Fibroblast of mammary gland (primary cell): ENCODE measurements at places on chromosomes 16 and 17.

- DNase-seq = no peak
Measured at GRCh38 chr16:54070789-54071343, 215.7 kb downstream of the IRX3 start.

GRCh38 chr17:50354198-50354597 lies 8.3 kb downstream of the XYLT2 start:
- no peak for DNase-seq

- DNase-seq = peak; percentile 65
Measured at GRCh38 chr17:77392376-77393273, 251.9 kb downstream of the SEC14L1 start.

DNA sequence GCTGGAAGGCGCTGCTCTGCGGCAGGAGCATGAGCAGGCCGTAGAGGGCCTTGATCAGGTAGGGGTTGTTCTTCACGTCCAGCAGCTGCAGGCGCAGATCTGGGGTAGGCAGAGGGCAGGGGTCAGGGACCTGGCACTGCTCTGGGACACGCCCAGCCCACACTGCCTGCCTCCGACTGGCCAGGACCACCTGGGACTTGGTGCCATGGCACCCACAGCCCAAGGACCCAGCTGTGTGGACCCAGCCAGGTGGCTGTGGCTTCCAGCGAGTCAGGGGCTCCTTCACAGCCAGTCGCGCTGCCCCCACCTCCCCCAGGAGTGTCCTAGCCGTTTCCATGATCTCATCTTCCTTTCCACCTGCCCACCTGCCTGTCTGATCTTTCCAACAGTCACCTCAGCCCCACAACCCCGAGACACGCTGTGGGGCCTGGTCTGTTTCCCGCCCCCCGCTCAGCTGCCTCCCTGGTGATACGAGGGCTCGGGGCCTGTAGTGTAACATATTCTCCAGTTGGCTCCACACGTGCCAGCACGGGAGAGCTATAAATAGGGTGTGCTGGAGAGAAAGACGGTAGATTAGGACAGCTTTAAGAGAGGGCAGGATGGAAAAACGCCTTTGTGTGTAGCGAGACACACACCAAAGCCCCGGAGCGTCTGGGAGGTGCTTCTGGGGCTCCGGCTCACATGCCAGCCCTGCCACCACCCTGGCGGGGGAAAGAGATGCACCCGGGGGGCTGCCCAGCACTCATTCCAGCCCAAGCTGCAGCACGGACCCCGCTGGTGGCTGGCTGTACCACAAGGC lies 7.2 kb upstream of the MTSS2 start:
- no peak for DNase-seq

GRCh38 chr16:82672676-82673075 lies 45.9 kb downstream of the CDH13 start:
- no peak for DNase-seq

DNA sequence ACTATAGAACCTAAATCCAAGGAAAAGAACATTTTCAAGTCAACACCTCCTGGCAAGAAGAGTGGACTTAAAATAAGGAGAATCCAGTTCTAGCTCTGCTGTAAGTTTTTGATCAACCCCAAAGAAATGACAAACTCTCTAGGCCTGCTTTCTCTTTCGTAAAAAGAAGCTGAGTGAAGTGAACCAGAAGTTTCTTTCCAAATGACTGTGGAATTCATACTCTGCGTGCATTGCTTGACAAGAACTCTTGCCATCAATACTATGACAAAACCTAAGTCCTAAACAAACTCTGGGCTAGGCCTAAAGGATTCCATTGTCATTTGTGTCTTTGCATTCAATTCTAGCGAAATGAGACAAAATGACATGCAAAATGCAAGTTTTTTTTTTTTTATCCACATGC lies 187.5 kb upstream of the SOX9 start:
- DNase-seq = no peak

DNA sequence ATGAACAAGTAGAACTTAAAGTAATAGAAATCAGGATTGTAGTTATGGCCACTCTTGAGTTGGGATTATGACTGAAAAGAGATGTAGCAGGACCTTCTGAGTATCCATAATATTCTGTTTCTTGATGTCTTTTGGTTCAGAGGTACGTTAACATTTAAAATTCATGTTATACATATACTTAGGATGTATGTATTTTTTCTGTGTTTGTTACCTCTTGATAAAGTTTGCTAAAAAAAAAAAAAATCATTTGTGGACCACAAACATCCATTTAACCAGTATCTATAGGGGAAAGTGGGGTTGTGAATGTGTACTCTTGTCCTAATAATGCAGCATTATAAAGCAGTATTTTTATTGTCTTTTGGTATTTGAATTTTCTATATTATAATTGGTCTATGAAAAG lies 65.6 kb downstream of the BCAS3 start:
- DNase-seq = no peak

- DNase-seq = no peak
Measured at GRCh38 chr17:77505181-77505639, 364.4 kb downstream of the SEC14L1 start.

- no peak for DNase-seq
Measured at GRCh38 chr17:78441271-78441971, 63.0 kb downstream of the PGS1 start.
